ENCODE measurements at places on chromosomes 1 and 21.

GRCh38 chr1:1121611-1122077, 5.8 kb upstream of the C1orf159 start:
- DNase-seq: no peak

- no peak for DNase-seq
These were observed 414.0 kb downstream of the CAMTA1 start for GRCh38 chr1:7199077-7199779.

DNA sequence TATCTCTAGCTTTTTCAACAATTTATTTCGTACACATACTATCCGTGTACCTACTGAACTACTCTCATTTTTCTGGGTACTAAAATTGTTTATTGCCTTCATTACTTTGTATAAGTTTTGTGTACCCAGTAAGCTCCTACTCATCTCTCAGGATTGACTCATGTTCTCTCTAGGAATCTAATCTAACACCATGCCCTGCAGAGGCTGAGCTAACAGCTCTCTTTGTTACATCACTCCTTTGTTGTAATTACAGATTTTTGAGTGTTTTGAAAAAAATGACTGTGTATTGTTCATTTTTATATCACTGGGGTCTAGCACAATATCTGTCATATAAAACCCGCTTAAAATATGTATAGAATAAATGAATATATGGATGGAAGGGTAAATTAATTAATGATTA, 167.1 kb downstream of the ATP6V1G3 start:
- DNase-seq: no peak

DNA sequence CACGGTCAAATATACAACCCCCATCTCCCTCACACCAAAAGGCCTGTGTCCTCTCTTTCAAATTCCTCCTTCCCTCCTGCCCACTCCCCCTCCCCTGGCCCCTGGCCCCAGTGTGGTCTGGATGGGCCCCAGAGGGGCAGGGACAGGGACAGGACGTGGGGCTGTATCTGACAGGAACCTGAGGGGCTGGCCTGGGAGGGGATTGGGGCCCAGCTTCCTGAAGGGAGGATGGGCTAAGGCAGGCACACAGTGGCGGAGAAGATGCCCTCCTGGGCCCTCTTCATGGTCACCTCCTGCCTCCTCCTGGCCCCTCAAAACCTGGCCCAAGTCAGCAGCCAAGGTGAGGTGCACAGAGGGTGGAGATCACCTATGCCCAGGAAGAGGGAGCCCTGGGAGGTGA, at the start of gene MPL:
TSS of gene MPL (plus strand) at position 231 of the 400 bp plus-strand sequence. CDS start at position 262, 31 bp downstream.
- no peak for DNase-seq

- no peak for DNase-seq
These were observed 4.6 kb upstream of the OLIG2 start for GRCh38 chr21:33021150-33021549.

DNA sequence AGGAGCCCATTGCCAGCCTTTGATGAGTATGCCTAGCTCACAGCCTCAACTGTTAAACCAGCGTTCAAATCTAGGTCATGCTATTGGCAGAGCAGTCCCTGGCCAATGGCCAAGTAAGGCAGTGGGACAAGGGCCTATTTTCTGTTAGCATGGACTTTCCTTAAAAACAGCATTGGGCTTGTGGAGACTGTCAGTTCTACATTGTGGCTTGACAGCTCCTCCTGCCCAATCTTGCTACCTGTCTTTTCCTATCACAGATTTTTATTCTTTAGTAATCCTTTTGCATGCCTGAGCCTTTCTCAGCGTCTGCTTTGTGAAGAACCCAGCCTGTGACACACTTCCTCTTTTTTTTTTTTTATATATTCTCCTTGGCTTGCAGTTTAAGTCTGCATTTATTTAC, 56.4 kb downstream of the DIP2A start:
- peak; percentile 78 for DNase-seq

GRCh38 chr1:8323706-8324105, 5.8 kb downstream of the SLC45A1 start:
- no peak for DNase-seq

DNA sequence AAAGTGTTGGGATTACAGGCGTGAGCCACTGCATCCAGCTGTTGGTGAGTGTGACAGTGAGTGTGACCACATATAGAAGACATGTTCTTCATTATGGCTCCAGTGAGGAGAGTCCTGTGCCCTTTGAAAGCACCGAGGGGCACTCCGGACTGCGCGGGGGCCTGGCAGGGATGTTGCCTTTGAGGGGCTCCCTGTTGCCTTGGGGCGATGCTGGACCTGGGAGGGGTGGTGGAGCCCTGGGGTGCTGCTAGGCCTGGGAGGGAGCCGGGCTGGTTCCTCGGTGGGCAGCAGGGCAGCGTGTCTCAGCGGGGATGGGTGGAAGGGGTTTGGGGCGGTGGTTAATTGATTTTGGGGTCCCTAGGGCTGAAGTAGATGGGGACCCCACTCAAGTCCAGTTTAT, 25.5 kb downstream of the CFAP74 start:
- DNase-seq: no peak

DNA sequence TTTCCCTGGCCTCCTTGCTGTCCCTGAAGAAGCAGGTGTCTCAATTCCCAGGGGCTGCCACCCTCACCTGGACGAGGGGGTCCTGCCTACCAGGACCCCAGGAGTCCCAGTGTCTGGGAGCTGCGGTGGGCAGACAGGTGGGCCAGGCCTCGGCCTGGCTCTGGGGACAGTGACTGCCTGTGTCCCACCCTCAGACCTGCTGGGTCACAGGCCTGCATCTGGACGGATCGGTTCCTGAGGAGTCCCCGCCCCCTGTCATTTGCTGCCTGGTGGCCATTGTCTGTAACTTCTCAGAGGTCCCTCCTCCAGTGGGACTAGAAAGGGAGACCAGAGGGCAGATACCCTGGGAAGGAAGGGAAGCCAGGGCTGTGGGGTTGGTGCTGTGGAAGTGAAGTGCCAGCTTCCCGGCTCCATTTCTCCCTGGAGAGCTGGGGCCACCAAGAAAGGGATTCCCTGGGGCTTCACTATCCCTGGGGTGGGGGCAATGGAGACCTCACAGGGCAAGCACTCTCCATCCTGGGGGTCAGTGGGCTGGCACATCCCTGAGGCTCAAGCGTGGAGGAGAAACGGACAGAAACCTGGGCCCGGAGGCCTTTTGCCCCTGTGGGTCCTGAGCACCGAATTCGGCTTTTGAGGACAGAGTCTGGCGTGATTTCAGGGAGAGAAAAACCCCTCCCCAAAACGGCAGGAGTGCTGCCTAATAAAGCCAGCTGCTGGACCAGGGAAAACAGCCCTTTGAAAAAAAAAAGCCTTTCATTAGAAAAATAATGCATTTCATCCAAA, 157.3 kb downstream of the PEX14 start:
- no peak for DNase-seq

DNA sequence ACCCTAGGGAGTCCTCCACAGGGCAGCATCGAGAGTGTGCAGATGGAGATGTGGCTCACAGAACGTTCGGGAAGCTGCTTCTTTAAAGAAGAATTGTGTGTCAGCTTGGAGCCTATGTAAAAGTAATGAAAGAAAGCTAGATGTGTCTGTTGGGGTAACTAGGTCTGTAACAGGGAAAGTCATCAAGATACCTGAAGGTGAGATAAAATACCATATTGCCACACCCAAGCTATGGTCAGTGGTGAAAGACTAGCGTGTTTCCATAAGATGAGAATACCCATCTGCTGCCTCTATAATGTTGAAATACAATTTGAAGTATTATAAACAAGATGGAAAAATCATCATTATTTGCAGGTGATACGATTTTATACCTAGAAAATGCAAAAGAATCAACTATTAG, 17.5 kb downstream of the RCAN1 start:
- DNase-seq: no peak

DNA sequence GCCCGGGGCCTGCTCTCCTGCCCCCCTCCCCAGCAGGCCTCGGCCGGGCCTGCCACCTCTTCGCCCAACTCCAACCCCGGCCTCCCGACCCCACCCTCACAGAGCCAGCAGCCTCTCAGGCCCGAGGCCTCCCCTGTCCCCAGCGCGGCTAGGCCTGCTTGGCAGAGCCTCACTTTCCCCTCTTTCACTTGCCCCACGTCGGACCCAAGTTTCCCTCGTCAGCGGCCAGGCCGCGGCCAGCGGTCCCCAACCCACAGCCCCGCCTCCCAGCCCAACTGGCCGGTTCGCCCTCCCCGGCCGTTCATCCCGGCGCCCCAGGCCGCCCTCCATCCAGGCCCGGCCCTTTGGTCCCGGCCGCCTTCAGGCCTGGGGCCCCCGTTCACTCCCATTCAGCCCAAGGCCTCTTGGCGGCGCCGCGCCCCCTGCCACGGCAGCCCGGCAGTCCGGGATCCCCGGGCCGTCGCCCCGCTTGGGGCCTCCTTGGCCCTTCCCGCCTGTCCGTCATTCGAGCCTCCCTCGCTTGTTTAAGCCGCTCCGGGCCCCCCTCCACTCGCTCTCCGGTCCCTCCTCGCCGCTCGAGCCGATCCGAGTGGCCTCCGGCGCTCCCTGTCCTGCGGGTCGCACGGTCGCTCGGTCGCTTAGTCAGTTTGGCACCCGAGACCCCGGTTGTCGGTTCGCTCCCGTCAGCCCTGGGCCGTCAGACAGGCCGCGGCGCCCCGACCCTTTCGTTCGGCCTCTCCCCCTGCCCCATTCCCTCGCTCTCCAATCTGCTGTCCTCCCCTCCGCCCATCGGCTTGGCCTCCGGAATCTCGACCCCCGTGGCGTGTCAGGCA, 1.4 kb downstream of the LRRC41 start:
- peak; percentile 26 for DNase-seq

DNA sequence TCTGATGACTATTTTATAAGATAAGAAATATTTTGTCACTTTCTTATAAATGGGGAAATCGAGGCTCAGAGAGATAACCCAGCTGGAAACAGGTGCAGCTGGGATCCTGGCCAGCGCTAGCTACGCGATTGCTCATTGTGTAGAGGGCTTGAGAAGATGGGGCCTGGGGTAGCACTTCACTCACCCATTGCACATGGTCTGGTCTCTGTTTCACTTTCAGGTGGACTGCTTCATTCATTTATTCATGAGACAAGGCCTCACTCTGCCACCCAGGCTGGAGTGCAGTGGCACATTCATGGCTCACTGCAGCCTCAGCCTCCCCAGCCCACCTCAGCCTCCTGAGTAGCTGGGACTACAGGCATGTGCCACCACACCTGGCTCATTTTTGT, 23.8 kb downstream of the UBE4B start:
- no peak for DNase-seq

DNA sequence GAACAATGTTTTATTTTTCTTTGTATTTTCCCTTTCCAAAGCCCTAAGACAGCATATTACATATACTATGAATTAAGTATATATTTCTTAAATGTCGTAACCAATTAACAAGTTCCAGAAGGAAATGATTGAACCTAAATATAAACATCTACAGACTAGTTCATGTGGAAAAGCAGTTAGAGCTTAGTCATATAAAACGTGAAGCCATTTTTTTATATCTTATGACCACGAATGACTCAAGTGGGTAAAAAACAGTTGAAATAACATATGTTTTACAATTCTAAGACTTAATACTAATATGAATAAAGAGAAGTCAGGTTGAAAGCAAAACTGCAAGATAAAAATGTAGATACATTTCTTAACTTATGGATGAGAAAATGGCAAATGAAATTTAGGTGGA, 307.3 kb downstream of the BRINP3 start:
- no peak for DNase-seq

DNA sequence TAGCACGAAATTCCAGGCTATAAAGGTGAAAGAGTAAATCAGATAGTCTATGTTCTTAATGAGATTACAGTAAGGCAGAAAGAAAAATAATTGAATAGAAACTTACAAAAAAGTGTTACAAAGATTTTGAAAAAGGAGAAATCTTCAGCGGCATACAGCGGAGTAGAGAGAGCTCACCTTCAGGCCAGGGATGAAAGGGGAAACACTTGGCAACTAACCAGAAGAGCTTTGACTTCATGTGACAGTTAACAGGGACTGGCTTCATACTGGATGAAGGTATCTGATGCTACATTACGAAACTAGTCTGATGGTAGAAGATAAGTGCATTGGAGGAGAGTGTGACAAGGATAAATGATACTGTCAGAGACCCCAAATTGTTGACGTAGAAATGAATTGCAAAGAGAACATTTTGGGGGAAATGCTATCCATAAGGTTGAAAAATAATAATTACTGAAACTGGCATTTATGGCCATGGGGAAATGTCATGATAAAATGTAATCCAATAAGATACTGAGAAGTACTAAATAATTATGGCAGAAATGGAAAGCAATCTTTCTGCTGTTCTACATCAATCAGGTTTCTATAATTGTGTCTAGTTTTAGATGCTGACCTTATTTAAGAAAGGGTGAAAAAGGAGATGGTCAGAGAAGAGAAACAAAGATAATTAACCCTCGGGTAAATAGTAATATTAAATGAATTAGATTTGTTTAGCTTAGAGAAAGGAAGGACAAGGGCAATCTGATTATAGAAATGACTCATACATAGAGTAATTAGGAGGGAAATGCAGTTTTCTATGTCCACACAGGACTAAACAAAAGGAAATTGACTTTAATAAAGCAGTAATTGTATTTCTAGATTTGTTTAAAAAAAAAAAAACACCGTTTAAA, 808.7 kb downstream of the NCAM2 start:
- DNase-seq: no peak

DNA sequence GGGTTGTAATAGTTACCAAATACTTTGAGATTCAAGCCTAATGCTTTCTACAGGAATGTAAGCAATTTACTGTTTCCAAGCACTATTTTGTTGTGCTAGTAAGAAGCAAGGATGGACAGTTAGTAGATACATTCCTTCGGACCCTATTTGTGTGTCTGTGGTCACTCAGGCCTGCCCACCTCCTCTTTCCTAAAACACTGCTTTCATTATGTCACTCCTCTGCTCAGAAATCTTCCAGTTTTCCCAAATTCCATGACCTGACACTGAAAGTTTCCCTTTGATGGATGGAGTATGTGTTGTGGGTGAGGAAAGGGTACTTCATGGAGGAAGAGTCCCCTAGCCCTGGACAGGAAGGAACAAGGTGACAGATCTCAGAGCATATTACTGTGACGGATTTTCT, 141.1 kb downstream of the DISP1 start:
- no peak for DNase-seq

DNA sequence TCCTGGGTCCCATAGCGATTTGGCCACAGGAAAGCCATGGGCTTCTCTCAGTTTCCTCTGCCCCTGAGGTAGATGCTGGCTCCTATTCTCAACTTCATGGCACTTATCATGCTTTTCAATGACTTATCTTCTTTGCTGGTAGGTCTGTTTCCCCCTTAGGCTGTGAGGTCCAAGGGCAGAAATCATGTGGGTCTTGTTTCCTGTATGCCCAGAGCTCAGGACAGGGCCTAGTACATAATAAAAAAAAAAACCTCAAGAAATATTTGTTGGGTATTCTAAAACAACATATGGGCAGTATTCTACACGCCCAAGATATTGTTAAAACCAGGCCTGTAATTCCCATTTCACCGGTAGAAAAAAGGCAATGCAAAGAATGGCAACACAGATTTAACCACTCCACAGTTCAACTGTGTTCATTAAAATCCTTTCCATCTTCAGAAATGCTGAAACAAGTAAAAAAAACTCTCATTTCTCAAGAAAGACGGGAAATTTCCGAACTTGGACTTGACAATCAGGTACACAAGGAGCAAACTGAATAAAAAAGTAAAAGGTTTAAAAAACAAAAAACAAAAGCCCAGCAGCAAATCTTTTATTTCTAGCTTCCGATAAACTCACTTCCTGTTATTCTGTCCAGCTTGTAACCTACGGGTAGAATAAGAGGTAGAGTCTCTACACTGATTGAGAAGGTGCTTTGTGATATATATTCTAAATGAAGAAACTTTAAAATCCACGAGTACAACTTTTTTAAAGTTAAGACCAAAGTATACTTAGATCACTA, 6.3 kb upstream of the TDRD10 start:
- DNase-seq: no peak
